AG08395 (cell line): ENCODE measurements at places on chromosomes 12 and 14.

- DNase-seq = no peak
Observed at GRCh38 chr14:49921401-49921800, 28.5 kb downstream of the ARF6 start.

GRCh38 chr12:77065361-77066204, at the start of gene E2F7:
E2F7 (minus strand) TSS chr12:77065569; CDS start chr12:77064635, 934 bp downstream.
- DNase-seq = peak; percentile 98

DNA sequence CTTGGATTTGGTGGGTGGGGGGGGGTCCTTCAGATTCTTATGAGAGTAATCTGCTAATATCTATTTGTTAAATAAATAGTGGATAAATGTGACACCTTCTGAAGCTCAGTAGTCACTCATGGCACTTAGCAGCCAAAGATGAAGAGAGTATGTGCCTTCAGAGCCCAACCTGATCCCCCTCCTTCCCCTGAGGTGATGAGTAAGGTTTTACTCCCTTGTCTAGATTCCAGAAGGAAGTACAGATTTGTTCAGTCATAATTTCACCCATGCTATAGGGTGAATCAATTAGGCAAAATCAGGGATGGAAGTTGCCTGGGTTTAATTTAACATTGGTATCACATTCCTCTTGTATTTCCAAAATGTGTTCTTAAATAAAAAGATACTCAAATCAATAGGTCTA, 340.3 kb upstream of the ATP2B1 start:
- no peak for DNase-seq

DNA sequence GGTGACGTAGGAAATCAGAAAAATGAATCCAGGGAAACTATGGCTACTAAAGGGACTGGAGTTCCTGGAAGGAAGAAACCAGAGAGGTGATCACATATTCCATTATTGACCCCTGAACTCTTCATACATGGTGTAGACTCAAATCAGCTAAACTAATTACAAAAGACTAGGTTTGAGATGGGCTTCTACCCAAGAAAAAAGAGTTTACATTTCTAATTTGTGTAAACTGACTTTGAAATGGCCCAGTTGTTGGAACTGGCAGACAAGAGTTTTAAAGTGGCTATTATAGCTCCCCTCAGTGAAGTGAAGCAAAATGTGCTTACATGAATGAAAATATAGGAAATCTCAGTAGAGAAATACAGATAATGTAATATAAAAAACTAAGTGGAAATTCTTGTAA, 1619.4 kb upstream of the SEL1L start:
- no peak for DNase-seq

DNA sequence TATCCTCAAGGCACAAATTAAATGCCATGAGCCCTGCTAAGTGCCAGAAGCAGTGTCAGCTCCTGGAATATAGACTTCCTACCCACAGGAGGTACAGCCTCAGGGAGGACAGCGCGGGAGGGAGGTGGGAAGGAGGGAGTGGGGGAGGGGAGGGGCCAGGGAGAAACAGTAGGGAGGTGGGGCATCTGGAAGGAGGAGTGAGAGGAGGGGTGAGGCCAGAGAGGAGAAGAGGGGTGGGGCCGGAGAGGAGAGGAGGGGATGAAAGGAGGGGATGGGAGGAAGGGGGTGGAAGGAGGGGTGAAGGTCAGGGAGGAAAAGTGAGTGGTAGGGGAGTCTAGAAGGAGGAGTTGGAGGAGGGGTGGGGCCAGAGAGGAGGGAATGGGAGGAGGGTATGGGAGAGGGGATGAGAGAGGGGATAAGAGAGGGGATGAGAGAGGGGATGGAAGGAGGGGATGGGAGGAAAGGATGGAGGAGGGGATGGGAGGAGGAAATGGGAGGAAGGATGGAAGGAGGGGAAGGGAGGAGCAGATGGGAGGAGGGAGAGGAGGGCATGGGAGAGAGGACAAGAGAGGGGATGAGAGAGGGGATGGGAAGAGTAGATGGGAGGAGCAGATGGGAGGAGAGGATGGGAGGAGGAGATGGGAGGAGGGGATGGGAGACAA, 9.2 kb upstream of the CCDC197 start:
- DNase-seq = no peak

- no peak for DNase-seq
Observed at GRCh38 chr12:19251481-19252132, 122.1 kb downstream of the PLEKHA5 start.

DNA sequence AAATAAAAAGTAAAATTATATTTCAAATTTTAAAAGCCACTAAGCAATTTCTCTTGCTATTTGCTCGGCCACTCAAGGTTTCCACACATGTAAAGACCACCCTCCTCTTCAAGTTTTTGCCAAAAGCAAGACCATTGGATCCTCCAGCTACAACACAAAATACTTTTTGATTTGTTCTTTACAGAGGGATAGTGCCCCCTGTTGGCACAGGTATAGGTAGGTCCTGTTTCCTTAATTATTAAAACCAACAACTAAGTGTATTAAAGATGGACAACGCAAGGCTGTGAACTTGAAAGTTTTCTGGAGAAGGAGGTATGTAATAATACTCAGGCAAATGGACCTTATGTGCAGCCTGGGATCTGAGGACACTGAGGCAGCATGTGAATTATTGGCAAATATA, 23.8 kb downstream of the ATP6V1D start:
- DNase-seq = no peak

DNA sequence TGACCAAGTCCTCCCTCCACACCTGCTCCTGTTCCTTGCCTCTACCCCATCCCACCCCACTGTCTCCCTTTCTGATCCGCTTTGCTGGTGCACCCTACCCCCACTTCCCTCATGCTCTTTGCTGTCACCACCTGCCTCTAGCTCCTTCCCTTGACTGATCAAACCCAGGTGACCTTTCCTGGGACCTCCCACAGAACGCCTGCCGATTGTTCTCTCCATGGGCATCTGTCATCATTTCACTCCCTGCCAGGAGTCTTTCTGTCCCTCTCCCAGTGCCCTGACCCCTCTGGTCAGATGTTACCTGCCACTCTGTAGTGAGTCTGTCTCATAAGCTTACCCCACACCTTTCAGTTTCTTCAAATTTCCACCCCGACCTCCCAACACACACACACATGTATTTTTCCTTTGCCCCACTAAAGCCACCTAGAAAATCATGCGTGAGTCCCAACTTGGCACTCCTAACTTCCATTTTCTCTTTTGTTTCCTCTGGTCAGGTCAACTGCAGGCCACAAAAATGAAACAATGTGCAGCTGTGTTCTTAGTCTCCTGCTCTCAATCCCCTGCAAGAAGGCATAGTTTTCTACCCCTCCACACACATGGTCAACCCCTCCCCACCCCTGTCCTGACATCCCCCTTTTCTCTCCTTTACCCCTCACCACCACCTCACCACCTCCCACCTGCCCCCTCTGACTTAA, 229.8 kb downstream of the DPF3 start:
- no peak for DNase-seq

DNA sequence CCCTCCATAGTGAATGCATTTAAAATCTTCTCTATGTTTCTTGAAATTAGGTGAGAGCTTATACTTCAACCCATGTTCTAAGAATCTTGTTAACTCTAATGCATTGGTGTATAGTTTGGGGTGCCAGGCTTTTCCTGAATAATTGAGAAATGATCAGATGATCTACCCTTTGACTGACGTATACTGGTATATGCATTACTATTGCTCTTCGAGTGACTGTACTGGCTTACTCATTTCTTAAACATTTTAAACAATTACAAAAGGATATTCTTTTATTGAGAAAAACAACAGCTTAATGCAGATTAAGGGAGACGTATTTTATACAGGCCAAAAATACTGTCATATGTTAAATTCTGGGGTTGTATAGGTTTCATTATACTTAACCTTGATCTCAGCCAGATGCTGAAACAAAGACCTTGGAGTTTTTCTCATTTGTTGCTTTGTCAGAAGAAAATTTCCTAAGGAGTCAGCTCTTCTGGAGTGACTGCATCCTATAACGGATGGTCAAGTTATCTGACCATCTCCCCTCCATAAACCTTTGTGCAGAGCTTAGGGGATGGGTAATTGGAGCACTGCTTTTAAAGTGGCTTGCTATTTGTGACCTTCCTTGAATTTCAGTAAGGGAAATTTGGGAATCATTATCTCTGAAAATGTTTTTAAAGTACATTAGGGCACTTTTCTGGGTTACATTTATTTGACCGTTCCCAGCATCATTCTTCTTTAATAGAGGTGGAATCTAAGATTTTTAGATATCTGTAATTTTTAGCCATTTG, 507.6 kb downstream of the PCNX1 start:
- DNase-seq = no peak
